ENCODE measurements at places on chromosomes 7 and 10.

- no peak for DNase-seq
These were observed 69.8 kb downstream of the DOCK4 start for GRCh38 chr7:112136271-112137008.

- DNase-seq: no peak
These were observed 33.9 kb downstream of the BNIP3 start for GRCh38 chr10:131947631-131948347.

GRCh38 chr10:70403483-70404035 is 386 bp upstream of the EIF4EBP2 start:
- no peak for DNase-seq

DNA sequence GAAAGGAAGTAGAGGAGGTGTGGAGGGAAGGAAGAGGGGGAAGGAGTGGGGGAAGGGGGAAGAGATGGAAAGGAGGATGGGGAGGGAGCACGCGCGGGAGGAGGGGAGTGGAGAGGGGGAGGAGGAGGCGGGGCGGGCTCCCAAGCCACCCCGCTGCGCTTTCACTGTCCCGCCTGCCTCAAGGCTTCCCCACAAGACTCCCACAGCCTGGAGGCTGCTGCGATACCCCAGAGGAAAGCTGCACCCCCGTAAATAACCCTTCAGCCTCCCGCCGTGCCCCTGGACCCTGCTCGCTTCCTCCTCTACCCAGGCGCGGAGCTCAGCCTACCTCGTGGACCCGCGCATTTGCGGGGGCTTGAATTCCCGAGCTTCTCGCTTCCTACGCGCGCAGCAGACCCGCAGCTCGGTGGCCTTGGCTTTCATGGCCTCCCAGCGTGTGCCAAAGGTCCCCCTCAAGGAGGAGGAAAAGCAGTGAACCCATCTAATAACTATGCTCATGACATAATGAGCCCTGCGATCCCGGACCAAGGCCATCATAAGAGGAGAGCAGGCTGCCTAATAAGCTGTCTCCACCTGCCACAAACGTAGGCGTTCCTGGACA is at the start of gene C10orf67:
Gene C10orf67, minus strand, starts transcription at position 557 of the 601 bp plus-strand sequence. Its CDS starts 23 bp downstream, at position 534.
- no peak for DNase-seq

GRCh38 chr10:91796331-91797047 is 1.7 kb upstream of the TNKS2 start:
- peak; percentile 49 for DNase-seq

DNA sequence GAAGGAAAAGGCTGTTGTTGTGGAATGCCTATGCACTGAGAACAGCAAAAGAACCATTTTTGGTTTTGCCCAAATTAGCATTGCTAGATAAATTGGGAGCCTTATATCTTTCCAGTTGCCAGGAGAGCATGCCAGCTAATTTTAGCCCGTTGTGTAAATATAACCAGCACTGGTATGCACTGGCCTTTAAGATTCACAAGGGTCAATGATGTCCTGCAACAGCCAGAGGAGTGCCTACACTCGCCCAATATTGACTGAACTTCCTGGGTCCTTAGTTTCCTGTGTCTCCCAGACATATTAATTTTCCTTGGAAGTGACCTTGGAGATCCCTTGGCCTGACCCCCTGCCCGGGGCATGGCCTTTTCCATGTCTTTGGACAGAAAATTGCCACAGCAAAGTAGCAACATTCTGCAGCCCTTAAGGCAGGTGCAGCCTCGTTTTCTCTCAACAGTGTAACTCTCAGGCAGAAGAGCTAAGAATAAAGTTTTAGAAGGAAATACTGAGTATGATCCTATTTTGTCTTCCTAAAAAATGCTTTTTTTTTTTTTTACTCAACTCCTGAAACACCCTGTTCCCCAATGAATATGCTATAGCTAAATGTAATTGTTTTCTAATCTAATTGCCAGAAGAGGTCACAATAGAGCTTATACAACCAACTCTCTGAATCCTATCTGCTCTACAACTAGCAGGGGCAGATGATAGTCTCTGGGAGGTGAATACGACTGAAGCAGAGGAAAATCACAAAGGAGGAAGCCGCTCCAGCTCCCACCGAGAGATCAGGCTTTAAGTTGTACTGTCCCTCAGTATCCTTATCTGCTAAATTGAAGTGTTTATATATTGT is 131.9 kb upstream of the PCGF5 start:
- no peak for DNase-seq

DNA sequence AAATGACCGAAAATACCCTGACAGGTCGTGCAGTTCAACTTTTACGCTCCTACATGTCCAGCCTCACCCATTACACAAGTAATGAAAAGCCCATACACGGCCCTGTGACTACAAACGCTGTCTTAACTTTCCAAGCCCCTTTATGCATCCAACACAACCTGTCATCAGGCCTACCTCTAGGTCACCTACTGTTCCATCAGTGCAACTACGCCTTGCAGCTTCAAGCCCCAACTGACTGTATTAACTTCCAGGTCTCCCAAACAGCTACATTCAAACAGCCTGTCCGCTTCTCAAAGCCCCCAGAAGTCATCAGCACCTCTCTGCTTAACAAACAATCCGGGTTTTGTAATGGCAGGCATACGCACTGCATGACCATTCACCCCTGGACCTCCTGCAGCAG is 19.2 kb downstream of the ZNF107 start:
- no peak for DNase-seq

DNA sequence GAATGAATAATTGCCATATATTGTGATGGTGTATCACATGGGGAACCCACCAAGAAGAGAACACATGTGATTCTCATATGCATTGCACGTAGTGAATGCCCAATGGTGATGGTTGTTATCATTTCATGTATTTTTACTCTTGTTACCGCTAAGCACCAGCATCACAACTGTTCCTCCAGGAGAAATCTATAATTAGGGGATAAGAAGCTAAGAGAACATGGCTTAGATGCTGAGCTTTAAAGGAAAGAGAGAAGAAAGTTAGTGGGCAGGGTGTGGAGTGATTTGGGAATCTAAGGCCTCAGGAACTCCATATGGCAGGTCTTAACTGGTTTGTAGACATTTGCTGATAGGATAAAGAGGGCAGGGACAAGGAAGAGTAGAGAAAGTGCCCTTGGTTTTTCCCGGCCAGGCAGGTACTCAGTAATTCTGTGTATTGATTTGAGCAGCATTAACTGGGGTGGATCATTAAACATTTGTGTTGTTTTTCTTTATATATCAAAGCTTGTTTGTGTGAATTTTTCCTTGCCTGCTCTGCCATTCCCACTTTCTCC is 145.9 kb downstream of the LRRC4 start:
- DNase-seq: no peak

DNA sequence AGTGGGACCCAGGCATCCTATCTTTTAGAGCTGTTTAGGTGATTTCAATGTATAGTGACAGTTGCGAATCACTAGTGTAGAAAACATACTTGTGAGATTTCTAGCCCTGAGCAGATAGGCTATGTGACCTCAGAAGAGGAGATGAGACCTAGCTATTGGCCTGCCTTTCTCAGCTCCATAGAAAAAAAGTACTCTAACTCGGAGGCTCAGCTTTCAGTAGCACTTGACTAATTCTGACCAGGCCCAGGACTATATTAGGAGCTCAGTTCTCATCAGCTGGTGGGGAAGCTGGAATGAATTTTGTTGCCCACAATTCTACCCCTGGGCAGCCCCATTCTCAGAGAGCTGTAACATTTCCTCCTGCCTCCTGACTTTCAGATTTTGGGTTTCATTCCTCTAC is 179.9 kb upstream of the NAMPT start:
- DNase-seq: no peak

- DNase-seq: no peak
These were observed 79.2 kb downstream of the NKX6-2 start for GRCh38 chr10:132706701-132707100.

DNA sequence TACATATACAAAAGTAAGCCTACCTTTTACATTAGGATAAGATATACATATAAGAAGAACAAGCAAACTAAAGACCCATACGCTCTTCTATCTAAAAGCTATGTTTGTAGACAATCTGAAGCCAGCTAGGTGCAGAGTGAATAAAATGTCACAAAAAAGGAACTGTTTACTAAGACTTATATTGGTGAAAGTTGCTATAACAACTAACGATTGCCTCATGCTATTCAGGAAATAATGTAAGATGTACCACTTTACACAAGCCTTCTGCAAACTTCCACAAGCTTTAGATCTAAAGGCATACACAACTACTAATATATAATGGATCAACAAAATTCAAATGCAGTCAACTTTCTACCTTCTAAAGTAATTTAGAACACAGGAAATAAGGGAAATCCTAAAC is 175.1 kb downstream of the SRPK2 start:
- no peak for DNase-seq

DNA sequence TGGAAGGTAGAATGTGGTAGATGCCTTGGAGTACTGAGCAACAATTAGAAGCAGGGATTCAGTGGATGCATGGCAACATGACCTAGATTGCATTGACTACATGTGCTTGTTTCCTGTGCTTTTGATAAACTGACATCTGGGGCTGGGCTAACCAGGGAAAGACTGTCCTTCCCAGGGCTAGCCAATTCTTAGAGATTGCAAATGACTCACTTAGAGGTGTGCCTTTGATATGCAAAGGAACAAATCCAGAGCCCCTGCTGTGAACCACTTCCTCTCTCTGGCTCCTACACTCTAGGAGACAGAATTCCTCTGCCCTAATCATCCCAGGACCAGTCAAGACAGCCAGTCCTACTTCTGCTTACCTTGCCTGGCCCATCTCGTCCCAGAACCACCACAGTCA is 651.5 kb downstream of the LRMDA start:
- DNase-seq: no peak

- DNase-seq: no peak
These were observed 201.1 kb downstream of the NSUN6 start for GRCh38 chr10:18450298-18450697.

GRCh38 chr10:129792141-129792540 is 171.9 kb downstream of the EBF3 start:
- no peak for DNase-seq

- DNase-seq: no peak
These were observed 300.8 kb downstream of the GRID1 start for GRCh38 chr10:86065711-86066251.

- DNase-seq: no peak
These were observed 162.9 kb downstream of the ZNF33B start for GRCh38 chr10:42475168-42476098.

DNA sequence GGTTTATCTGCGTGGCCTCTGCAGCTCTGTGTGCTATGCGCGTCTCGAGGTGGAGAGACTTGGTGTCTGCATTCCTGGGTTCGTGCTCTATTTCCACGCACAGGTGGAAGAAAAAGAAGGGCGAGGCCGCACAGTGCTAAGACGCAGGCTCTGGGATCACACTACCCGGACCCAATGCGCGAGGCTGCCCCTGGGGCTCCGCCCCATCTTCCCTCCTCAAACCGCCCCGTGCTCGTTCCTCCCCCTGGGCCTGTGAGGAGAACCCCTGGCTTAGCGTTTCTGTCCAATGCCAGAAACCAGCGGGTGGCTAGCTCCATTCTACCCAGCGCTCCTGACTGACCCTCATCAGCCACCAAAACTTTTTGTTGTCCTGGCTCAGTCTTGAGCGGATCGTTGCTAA is 143.1 kb downstream of the DYNC2I1 start:
- no peak for DNase-seq

GRCh38 chr7:107027208-107027607 is 17.3 kb upstream of the PRKAR2B start:
- no peak for DNase-seq

DNA sequence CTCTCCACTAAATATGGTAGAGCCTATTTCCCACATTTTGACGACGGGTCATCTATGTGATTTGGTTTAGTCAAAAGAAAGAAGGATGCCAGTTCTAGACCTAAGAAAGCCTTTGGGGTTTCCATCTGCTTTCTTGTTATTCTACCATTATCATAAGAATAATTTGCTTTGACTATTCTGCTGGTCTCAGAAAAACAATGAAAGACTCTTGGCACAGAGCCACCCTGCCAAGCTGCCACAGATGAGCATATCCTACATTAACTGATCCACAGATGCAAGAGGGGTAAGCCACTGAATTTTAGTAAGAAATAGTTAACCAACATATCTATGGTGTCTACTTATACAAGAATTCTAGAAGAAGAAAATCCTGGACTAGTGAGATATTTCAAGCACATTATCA is 158.6 kb upstream of the MAGI2 start:
- no peak for DNase-seq

DNA sequence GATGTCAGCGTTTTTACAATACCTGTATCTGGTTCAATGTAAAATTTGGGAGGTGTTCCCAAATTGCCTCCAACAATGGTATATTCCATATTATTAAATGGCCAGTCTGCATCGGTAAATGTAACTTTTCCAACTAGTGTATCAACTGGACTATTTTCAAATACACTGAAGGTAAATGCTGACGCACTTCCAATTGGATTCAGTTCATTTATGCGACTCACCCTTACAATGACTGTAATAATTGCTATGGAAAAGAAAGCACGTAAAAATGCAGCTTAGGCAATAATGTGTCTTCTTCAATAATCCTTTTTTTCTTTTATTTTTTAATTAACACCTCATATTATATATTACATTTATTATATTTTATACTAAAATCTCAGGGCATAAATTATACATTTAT is 209.1 kb downstream of the HGF start:
- no peak for DNase-seq

- DNase-seq: no peak
These were observed 34.1 kb upstream of the FOXL3 start for GRCh38 chr7:255721-256361.

DNA sequence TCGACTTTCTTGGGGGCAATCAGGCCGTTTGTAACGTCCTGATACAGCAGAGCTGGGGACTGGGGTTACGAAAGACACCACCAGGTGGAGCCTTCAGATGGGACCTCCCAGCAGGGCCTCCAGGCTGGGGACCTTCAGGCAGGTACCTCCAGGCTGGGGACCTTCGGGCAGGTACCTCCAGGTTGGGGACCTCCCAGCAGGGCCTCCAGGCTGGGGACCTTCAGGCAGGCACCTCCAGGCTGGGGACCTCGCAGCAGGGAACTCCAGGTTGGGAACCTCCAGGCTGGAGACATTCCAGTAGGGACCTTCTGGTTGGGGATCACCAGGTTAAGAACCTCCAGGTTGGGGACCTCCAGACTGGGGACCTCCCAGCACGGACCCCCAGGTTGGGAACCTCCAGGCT is 23.5 kb upstream of the GPR146 start:
- DNase-seq: no peak

- DNase-seq: no peak
These were observed 3.4 kb downstream of the PHF14 start for GRCh38 chr7:10977113-10977512.

GRCh38 chr7:99252166-99252895 is 20.3 kb upstream of the MYH16 start:
- no peak for DNase-seq

Data from activated CD4-positive, alpha-beta T cell treated with anti-CD3 and anti-CD28 coated beads, Interleukin-2, amount 50 U/mL, for 24 hours (primary cell).